Choroid plexus epithelial cell (primary cell): ENCODE measurements at places on chromosomes 1 and 21.

- peak; percentile 1 for DNase-seq
Observed at GRCh38 chr1:171929121-171929520, 87.8 kb downstream of the DNM3 start.

DNA sequence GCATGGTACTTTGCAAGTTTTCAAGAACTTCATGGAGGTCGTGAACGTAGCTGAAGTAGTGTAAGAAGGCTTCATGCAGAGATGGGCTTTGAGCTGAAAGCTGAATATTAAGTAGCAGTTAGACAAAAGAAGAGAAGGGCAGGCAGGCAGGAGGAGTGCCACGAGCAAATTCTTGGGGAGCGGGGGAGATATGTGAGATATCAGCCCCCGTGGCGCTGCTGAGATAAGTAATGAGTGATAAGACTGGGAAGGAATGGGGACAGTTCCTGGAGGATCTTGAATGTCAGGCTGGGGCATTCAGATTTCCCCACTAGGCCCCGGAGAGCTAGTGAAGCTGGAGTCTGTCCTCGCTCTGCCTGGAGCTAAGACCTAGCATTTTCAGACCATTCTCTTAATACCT, 27.9 kb upstream of the KIRREL1 start:
- DNase-seq, result no peak

- peak; percentile 86 for DNase-seq
Observed at GRCh38 chr1:226763905-226764264, 24.8 kb upstream of the ITPKB start.

- DNase-seq, result no peak
Observed at GRCh38 chr1:199909137-199909536, 118.4 kb upstream of the NR5A2 start.

DNA sequence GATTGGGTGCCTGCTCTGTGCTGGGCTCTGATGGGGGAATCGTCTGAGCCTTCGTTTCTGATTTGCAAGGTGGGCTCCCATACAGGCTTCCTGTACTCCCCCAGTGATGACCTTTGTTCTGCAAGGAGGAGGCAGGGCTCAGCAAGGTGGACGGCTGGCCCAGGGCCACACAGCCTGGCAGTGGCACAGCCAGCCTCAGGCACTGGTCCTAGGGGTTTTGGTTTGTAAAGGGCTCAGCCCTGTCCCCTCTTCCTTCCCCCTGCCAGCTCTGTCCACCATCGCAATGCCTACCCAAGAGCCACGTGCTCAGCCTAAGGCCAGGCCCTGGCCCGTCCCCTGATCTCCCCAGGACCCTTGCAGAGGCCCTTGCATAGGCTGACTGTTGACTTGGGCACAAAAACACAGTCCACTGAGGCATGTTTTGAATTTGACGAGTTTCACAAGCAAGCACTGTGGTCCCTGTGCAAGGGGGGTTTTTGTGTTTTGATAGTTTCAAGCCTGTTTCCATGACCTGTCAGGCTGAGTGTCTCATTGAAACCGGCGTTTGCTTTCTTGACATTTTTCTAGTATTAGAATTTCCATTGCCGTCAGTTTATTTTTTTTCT, 39.5 kb upstream of the TNFRSF1B start:
- DNase-seq, result no peak

DNA sequence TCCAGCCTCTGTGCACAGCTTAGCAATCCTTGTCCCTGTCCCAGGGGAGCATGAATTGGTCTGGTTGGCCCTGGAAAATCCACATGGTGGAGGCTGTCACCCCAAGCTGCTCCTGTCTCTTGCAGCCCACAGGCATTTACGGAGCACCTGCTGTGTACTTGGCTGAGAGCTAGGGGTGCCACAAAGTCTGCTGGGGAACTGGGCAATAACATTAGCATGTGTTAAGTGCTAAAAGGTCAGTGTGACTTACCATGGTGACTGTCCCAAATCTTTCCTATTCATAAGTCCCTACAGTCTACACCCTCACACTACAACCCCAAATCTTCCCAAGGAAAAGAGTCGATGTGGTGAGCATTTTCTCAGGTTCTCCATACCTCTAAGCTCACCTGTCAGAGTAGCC, 53.6 kb upstream of the ARTN start:
- no peak for DNase-seq

DNA sequence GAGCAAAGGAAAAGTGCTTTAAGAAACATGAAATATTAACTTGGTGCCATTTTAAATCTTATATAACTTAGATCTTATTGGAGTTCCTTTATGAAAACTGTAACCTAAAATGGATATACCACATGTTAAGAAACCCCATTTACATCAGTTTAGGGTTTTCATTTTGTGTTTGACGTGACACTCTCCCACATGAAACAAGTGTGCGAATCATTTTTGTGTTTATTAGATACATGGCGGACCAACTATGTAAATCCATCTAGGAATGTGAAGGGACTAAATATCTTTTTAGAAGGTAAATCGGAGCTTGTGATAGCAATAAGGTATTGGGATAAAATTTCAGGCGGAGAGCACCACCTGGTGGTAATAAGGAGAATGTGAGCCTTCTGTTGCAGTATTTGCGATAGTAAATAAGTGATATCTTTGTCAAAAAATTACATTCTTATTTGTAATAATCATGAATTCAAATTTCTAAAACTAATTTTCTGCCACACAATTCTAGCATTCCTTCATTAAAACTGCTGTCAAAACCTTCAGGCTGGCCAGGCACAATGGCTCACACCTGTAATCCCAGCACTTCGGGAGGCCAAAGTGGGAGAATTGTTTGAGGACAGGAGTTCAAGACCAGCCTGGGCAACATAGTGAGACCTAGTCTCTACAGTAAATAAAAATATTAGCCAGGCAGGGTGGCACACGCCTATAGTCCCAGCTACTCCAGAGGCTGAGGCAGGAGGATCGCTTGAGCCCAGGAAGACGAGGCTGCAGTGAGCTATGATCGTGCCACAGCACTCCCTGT, 31.3 kb downstream of the SMAP2 start:
- peak; percentile 84 for DNase-seq
